ENCODE measurements at places on chromosomes 5 and 9. TPM values are rescaled to one million over a fixed set of nuclear protein-coding genes. Genes with fewer than 3 reads are reported as not detected.
A peak's percentile ranks its signal among the peaks of the same experiment; 100 is the strongest.

Gene SLC6A7
- total RNA-seq, result 0.06 TPM

Gene LCN15
- not detected for total RNA-seq

Gene F2RL1
- total RNA-seq, result 185 TPM

Gene SGTB
- total RNA-seq, result 9.9 TPM

Gene GDNF
- 1.8 TPM for total RNA-seq

Gene KLF4
- 5.7 TPM for total RNA-seq

Gene F2RL2
- total RNA-seq, result 0.39 TPM

Gene PGM5
- total RNA-seq, result 0.57 TPM

Gene GFI1B
- not detected for total RNA-seq

Gene PDGFRB
- 9.4 TPM for total RNA-seq

Gene PIP5KL1
- 0.51 TPM for total RNA-seq

Gene EIF4E1B
- not detected for total RNA-seq

Gene TBC1D13
- 13.1 TPM for total RNA-seq

DNA sequence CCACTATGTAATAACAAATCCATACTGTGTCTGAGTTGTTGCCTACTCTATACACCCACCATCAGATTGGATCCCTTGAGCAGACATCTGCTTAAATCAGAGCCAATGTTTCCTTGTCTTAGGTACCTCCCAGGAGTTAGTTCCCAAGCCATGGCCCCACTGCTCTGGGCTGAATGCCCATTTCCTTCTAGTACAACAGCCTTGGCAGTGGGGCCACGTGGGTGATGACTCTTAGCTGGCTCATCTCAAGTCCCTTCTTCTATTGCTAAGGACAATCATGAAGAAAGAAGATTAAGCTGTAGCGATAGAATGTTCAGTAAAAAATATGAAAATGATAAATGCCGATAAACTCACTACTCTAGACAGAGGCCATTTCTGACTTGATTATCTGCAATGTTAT is 16.6 kb downstream of the PTGR1 start:
- peak; percentile 58 for DNase-seq

DNA sequence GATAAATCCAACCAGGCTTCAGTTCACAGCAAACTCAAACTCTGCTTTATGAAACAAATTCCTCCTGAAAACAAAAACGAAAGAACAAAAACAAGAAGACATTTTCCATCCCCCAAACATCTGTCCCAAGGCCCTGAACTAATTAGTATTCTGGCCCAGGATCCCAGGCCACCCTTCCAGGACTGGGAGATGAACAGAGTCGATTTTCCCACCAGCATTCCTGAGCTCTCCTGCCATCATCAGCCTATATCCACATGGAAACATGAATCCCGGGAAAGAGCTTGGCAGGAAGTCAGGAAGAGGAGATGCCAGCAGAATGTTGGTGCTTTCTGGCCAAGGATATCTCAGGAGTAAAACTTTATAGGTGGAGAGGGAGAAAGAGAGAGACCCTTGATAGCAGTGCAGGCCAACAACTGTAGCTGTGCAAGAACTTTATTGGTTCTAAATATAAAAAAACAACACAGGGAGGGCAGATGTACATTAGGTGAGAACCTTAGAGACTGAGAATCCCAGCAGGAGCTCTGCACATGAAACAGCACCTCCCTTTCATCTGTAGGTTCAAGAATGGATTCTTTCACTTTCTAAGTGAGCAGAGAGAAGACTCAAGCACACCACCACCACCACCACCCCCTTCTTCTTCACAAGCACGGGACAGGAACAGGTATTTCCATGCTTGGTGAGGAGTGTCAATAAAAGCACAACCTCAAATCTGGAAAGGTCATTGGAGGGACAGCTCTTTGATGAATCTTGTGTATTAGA is 190.7 kb upstream of the TAS2R1 start:
- no peak for DNase-seq

GRCh38 chr9:7058473-7058872 is 300.7 kb downstream of the KDM4C start:
- no peak for DNase-seq

DNA sequence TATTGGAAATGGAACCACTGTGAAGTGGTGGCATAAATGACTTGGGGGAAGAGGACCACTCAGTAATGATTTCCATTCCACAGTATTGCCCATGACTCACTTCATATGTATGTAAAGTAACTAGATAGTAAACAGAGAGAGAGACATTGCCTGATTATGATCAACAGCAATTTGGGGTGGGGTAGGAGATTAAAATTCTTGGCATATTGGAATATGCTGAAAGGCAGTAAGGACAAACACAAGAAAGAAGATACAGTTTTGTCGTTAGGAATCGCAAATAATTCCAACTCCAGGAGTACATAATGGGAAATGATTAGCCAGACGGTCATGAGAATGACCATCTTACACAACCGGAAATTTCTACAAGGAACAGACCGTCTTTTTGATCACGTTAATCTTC is 1.5 kb upstream of the HMGCS1 start:
- no peak for DNase-seq

DNA sequence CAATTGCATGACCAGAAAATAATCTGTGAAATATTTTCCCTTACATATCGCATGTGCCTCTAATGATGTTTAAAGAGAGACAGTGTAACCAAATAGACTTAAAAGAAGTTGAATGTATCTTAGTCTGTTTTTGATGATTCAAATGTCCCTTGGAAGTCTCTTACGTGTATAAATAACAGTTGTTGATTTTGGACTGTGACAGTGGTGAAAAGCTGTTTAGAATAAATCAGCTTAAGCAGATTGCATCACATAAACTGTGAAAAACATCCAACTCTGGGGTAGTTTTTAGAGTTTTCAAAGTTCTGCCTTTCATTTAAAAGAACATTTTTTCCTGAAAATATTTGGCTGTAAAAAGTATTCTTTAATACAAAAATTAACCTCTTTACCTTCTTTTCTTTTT is 301.1 kb downstream of the PRR16 start:
- DNase-seq, result no peak

DNA sequence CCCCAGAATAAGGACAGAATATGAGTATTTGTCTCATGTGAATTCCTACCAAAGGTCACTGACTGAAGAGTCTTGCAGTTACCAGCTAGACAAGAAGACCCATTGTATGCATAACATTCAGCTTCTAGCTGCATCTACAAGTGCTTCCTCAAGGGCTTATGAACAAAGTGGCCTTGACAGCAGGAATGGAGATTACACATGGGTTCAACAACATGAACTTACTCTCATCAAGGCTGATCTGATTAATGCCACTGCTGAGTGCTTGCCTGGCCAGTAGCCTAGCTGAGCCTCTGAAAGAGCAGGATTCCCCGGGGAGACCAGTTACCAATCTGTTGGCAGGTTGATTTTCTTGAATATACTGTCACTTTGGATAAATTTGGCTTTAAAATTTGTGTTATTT is 76.7 kb upstream of the CHD1 start:
- no peak for DNase-seq

DNA sequence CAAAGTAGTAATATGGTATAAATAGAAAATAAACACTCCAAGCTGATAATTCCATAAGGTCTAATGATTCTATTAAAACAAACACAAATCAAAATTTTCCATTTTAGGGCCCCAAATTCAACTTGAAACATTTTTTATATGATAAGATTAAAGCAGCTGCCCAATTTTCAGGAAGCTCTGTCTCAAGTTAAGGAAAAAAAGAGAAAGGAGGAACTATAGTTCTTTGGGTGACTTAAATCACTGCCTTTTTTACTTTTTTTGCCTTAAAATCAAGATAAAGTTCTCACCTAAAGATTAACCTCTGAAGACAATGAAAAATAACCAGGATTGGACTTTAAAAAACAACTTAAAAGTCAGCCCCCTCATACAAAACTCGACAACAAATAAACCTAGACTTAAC is 76.0 kb upstream of the IFNE start:
- DNase-seq, result no peak

DNA sequence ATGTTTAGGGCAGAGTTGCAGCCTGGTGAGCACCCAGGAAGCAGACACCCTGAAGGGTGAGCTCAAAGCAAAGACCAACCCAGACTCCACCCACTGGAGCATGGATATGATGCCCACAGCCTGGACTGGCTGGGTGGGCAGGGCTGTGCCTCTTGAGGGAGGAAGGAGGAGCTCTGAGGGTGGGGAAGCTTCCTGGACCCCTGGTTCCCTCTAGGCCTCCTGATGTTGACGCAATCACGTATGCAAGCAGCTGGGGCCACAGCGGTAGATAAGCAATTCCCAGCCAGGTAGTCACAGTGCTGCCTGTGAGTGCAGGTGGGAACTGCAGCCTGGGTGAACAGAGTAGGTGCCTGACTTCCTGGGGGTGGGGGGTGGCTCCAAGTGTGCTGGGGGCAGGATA is 271.5 kb downstream of the CDK5RAP2 start:
- DNase-seq, result no peak

DNA sequence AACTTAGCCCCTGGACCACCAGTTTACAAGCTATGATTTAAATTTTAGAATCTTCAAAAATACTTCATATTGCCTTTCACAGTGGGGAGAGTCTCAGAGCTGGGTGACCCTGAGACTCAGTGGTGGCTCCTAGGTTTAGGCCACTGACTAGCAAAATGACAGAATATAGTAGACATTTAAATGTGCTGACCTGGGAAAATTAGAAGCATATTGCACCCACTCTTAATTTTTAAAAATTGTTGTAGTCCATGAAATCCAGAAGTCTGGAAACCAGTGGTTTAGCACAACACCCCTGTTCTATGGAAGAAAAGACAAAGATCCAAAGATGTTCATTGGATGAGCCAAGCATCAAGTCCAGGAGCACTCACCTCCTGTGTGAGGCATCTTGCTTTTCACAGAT is 75.0 kb upstream of the PAPPA start:
- no peak for DNase-seq

GRCh38 chr9:22208846-22209585 is 199.9 kb upstream of the CDKN2B start:
- DNase-seq, result no peak

DNA sequence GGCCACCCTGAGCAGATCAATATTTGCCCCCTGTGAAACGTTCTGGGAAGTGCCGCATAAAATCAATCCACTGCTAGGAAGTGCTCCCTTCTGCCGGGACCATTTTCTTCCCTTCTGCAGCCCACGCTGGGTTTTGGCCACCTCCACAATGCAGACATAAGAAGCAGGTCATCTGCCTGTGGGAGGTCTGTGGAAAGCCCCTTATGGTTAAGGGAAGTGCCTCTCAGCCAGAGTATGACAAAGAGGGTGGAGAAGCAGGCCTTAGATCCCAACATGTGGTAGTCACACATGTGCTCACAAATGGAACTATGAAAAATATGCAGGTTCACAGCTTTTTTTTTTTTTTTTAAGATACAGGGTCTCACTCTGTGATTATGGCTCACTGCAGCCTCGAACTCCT is 82.8 kb downstream of the SLC1A3 start:
- peak; percentile 79 for DNase-seq

GRCh38 chr9:27176971-27177370 is 67.9 kb downstream of the TEK start:
- DNase-seq, result no peak

DNA sequence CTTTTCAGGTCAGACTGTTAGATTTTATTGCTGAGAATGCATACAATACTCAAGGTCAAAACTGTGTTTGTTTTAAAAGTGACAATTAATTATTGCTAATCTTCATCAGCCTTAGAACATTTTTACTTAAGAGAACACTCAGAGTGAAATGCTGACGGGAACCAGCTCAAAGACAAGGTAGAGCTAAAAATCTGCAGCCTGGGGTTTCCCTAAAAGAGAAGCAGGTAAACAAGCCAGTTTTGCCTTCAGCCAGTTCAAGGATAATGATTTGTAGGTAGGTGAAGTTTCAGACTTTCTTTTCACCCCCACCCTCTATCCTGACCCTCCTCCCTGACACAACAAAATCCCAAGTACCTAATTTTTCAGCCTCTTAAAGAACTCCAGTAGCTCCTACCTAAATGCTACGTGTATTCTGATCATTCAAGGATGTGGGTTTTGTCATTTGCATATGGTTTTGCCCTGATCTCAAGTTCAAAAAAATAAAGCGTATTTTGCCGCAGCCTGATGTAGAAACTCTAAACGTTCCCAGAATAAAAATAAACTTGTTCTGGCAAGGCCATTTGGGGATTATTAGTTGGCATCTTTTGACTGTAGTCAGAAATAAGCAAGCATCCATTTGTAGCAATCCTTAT is 407.2 kb downstream of the EFNA5 start:
- no peak for DNase-seq

- DNase-seq, result peak; percentile 91
Measured at GRCh38 chr5:73796164-73797131, 170.5 kb downstream of the ARHGEF28 start.

GRCh38 chr5:159851053-159851452 is 65.2 kb upstream of the ADRA1B start:
- DNase-seq, result peak; percentile 71

DNA sequence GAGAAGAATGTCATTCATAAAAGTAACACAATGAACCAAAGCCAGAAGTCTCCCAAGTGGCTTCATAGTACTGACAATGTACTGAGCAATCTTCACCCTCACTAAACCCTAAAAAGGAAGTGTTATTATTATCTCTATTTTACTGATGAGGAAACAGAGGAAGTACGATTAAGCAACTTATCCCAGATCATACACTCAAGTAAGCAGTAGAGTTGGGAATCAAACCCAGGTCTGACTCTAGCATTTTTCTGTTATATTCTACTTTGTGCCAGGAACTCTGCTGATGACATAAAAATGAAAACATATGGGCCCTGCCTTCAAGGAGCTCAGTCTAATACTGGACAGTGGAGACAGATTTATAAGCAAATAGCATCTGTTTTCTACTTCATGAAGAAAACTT is 109.2 kb downstream of the RAPGEF6 start:
- no peak for DNase-seq

DNA sequence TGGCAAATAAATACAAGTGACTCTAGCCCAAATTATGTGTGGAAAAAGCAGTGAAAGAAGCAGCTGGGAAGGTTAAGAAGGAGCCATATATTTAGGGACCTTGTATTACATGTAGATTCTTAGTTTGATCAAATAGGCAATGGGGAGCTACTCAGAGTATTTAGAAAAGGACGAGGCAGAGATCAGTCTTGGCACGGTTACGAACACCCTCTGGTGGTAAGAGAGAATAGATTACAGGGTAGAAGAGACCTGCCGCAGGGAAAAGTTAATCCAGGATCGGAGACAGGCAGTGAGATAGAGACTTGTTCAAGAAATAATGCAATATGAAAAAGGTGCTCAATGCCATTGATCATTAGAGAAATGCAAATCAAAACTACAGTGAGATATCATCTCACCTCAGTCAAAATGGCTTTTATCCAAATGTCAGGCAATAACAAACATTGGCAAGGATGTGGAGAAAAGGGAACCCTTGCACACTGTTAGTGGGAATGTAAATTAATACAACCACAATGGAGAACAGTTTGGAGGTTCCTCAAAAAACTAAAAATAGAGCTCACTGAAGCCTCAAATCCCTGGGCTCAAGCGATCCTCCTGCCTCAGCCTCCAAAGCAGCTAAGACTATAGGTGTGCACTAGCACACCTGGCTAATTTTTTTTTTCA is 12.0 kb downstream of the INIP start:
- DNase-seq, result no peak
